ENCODE measurements at places on chromosomes 7 and 10. TPM values are rescaled to one million over a fixed set of nuclear protein-coding genes. Genes with fewer than 3 reads are reported as not detected.

DNA sequence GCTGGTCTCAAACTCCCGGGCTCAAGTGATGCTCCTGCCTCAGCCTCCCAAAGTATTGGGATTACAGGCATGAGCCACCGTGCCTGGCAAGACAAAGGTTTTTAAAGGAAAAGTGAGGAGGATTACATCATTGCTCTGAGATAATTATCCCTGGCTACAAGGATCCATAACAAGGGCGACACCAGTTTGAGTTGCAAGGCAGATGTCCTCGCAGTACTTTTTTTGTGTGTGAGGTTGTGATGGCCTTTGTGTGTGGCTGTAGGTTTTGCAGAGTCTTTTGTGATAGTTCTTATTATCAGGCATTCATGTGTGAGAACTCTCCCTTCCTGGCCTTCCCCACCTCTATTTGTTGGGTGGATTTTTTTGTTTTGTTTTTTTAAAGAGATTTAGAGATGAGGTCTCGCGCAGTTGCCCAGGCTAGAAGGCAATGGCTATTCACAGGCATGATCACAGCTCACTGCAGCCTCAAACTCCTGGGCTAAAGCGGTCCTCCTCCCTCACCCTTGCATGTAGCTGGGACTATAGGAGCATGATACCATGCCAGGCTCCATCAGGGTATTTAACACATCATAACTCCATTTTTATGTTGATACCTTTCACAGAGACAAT lies 10.0 kb downstream of the BTBD16 start:
- no peaks in the 10 kb centered on the region for H3K4me1 ChIP-seq
- H3K27ac ChIP-seq: no peak overlapping the region
- DNase-seq: no peak
- peaks cover 14% of the 10 kb centered on the region for H3K27me3 ChIP-seq
- no peak overlapping the region for H3K4me3 ChIP-seq
- H3K36me3 ChIP-seq: no peaks in the 10 kb centered on the region

Gene LBX1
- total RNA-seq: not detected

GRCh38 chr10:53162856-53163255 lies 390.3 kb upstream of the MBL2 start:
- DNase-seq: no peak
- no peaks in the 10 kb centered on the region for H3K36me3 ChIP-seq
- H3K4me3 ChIP-seq: no peak overlapping the region
- H3K27ac ChIP-seq: no peak overlapping the region

DNA sequence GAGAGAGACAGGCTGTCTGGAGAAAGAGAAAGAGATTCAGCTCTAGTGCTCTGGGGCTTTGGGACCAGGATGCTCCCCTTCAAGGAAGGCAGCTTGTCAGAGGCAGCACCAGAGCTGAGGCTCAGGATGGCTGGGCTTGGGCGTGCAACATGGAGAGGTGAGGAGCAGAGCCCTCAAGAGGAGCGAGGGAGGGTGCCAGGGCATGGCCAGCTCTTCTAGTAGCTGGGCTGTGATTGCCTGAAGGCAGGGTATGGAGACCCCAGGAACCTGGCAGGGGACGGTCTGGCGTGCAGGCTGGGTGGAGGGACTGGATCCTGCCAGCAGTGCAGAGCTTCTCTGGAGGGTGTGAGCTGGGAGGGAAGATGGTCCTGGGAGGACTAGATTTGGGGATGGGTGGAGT lies 40.2 kb downstream of the ANTXRL start:
- H3K27ac ChIP-seq: no peak overlapping the region
- H3K27me3 ChIP-seq: peaks cover 7% of the 10 kb centered on the region
- no peak for DNase-seq
- no peaks in the 10 kb centered on the region for H3K36me3 ChIP-seq
- no peak overlapping the region for H3K4me3 ChIP-seq
- H3K4me1 ChIP-seq: no peaks in the 10 kb centered on the region

GRCh38 chr10:49516216-49516970 lies 22.5 kb downstream of the ERCC6 start:
- peaks cover 3% of the 10 kb centered on the region for H3K36me3 ChIP-seq
- H3K4me3 ChIP-seq: no peak overlapping the region
- DNase-seq: no peak

Gene ABCC2
- total RNA-seq: 1.0 TPM

- peaks cover 5% of the 10 kb centered on the region for H3K36me3 ChIP-seq
- no peak overlapping the region for H3K4me3 ChIP-seq
- peaks cover 21% of the 10 kb centered on the region for H3K27me3 ChIP-seq
- H3K27ac ChIP-seq: no peak overlapping the region
- DNase-seq: peak; percentile 36
Measured at GRCh38 chr10:22505911-22506685, 160.8 kb downstream of the SPAG6 start.

DNA sequence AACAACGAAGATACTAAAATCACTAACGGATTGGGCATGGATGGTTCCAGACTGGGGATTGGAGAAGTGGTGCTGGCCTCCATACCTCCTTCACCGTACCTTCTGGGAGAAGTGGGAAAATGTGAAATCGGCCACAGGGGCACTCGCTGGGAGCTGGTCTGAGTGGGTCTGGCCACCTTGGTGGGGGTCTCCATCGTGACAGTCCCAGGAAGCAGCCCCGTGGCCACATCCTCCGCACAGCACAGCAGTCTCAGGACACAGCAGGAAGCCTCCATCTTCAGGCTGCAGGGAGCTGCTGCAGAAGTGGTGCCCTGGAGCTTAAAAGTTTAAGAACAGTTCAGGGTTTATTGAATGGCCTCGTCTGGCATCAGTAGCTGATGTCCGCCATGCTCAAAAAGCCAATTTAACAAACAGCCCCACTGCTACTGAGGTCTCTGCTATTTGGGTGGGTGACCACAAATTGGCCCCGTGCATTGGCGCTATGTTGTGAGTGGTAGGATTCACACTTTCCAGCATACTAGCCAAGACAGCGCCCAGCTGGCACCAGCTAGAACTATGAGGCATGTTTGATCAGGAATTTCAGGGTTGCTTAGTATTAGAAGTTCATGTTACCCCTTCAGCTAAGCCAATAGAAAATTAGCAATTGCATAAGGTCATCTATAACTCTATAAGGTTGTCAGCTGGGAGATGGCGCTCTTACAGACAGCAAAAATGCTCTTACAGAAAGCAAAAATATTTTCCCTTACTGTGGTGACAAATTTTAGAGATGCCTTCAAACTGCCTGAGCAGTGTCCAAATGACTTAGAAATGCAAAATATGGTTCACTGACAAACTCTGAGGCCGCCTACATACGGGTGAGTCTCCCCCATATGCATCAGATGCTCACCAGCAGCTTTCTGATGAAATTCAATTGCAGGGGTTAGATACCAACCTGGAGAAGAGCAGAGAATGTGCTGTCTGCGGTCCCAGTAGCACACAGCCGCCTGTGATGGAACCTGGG lies 17.0 kb downstream of the PKD1L1 start:
- H3K36me3 ChIP-seq: no peaks in the 10 kb centered on the region
- no peak overlapping the region for H3K27ac ChIP-seq
- H3K27me3 ChIP-seq: no peaks in the 10 kb centered on the region
- H3K4me1 ChIP-seq: no peaks in the 10 kb centered on the region
- no peak for DNase-seq
- H3K4me3 ChIP-seq: no peak overlapping the region

DNA sequence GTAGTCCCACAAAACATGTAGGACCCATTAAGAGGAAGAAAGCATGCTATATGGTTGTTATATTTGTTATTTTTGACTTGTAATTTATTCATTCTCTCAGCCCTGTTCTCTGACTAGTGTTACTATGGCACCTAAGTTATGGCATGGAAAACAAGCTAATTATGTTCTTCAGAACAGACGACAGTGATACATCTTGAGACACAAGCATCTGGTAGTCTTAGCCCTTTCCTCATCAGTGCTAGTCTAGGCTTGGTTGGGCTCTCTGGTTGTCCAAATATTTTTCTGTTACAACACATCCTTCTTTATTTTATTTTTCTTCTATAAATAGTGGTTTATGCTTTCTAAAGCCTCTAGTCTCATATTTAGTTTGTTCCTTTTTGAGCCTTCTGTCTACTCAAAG lies 308.3 kb upstream of the KAT6B start:
- no peaks in the 10 kb centered on the region for H3K27me3 ChIP-seq
- DNase-seq: no peak
- H3K4me3 ChIP-seq: no peak overlapping the region

Gene CCDC7
- 21.4 TPM for total RNA-seq

Gene KCNH2
- total RNA-seq: 0.27 TPM

- no peak overlapping the region for H3K4me3 ChIP-seq
- peaks cover 7% of the 10 kb centered on the region for H3K4me1 ChIP-seq
- no peak overlapping the region for H3K27ac ChIP-seq
Measured at GRCh38 chr7:27080844-27081436, 14.9 kb downstream of the HOXA1 start.

Gene IMPDH1
- 70.4 TPM for total RNA-seq

Gene SORCS1
- total RNA-seq: not detected

- H3K27me3 ChIP-seq: no peaks in the 10 kb centered on the region
- no peak for DNase-seq
- H3K36me3 ChIP-seq: no peaks in the 10 kb centered on the region
- no peak overlapping the region for H3K4me3 ChIP-seq
- H3K27ac ChIP-seq: no peak overlapping the region
- no peaks in the 10 kb centered on the region for H3K4me1 ChIP-seq
Measured at GRCh38 chr10:37125921-37126320, 523 bp downstream of the ANKRD30A start.

Gene TFEC
- 0.17 TPM for total RNA-seq

- no peak overlapping the region for H3K4me3 ChIP-seq
- H3K36me3 ChIP-seq: no peaks in the 10 kb centered on the region
- H3K4me1 ChIP-seq: no peaks in the 10 kb centered on the region
Measured at GRCh38 chr10:94035982-94036765, 42.4 kb downstream of the PLCE1 start.

- H3K27ac ChIP-seq: no peak overlapping the region
- DNase-seq: no peak
- H3K4me1 ChIP-seq: no peaks in the 10 kb centered on the region
- H3K27me3 ChIP-seq: no peaks in the 10 kb centered on the region
- no peak overlapping the region for H3K4me3 ChIP-seq
Measured at GRCh38 chr10:86295791-86296190, 70.8 kb downstream of the GRID1 start.

DNA sequence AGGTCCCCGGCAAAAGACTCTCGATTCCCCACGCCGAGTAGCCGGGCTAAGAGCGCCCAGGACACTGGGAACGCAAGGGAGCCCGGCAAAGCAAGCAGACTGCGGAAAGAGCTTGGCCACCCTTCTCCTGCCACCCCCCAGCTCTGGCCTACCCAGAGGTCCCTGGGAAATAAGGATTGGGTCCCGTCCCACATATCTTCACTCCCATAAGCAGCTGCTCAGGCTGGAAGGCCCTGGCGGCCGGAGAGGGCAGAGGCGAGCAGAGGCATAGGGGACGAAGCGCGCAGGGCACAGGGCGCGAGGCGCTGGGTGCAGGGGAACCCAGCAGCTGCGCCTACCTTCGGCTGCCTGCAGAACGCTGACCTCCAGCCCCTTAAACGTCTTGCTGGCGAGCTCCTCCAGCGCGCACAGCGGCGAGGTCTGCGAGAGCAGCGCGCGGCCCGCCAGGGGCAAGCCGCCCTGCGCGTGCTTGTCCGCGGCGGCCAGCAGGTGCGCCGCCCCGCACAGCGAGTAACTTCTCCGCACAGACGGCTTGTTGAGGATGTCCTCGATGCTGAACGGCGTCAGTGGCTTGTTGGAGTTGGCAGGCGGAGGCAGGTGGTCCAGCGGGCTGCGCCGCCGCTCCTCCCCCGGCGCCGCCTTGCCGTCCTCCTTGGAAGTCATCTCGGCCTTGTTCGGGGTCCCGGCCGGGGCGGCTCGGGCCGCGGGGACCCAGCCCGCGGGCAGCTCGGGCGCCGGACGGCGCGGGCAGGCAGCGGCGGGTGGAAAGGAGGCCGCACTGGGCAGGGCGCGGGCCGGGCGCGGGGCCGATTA lies 904 bp downstream of the LBX1 start:
- peaks cover 74% of the 10 kb centered on the region for H3K27me3 ChIP-seq
- H3K27ac ChIP-seq: peak overlapping the region; percentile 77
- peaks cover 30% of the 10 kb centered on the region for H3K4me1 ChIP-seq
- DNase-seq: no peak

- H3K36me3 ChIP-seq: no peaks in the 10 kb centered on the region
- H3K4me3 ChIP-seq: no peak overlapping the region
- H3K4me1 ChIP-seq: no peaks in the 10 kb centered on the region
- DNase-seq: no peak
- H3K27ac ChIP-seq: no peak overlapping the region
- H3K27me3 ChIP-seq: no peaks in the 10 kb centered on the region
Measured at GRCh38 chr7:92478095-92478494, 349 bp upstream of the ERVW-1 start.

GRCh38 chr10:65394502-65395297 lies 1531.1 kb upstream of the LRRTM3 start:
- no peak overlapping the region for H3K4me3 ChIP-seq
- no peak overlapping the region for H3K27ac ChIP-seq
- no peaks in the 10 kb centered on the region for H3K4me1 ChIP-seq
- DNase-seq: no peak

- H3K36me3 ChIP-seq: no peaks in the 10 kb centered on the region
- no peaks in the 10 kb centered on the region for H3K4me1 ChIP-seq
- DNase-seq: no peak
Measured at GRCh38 chr7:80722616-80723195, 84.3 kb downstream of the CD36 start.

Gene ZNF783
- total RNA-seq: 21.7 TPM

DNA sequence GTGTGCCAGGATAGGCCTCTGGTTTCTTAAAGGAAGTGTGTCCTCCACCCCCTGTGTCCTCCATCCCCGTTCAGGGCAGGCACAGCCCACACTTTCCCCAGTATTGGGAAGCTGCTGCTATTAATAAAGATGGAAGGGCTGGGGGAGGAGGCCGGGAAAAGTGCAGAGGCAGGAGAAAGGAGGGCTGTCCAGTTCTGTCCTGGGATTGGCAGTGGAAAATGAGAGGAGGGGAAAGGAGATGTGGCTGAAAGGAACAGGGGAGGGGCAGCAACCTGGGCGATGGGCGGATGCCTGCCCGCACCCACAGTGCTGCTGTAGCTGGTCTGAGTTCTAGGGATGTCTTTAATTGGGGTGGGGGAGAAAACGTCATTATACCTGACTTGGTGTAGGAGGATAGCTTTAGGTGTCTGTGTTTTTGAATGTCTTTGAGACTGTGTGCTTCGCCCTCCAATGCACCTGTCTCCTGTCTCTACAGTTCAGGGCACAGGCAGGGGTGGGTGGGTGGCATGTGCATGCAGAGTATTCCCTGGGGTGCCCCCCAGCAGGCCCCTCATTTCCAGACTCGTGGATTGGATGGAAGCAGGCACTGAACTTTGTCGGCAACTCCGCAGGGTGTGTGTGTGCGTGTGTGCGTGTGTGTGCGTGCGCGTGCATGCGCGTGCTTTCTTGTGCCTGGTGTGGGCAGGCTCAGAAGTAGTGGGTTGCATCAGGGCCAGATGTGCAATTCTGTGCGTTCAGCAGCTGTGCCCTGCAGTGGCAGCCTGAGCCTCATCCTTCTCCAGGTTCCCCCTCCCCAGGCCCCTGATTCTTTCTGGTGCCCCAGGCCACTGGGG lies 2.5 kb downstream of the TRIM8 start:
- peaks cover 58% of the 10 kb centered on the region for H3K4me1 ChIP-seq
- peak; percentile 60 for DNase-seq
- H3K4me3 ChIP-seq: peak overlapping the region; percentile 94
- H3K27me3 ChIP-seq: no peaks in the 10 kb centered on the region

- no peak overlapping the region for H3K27ac ChIP-seq
- H3K4me1 ChIP-seq: peaks cover 2% of the 10 kb centered on the region
- H3K27me3 ChIP-seq: peaks cover 67% of the 10 kb centered on the region
Measured at GRCh38 chr10:71396084-71396710, 523 bp upstream of the CDH23 start.

Gene SRI
- 115 TPM for total RNA-seq

- H3K27ac ChIP-seq: no peak overlapping the region
- no peaks in the 10 kb centered on the region for H3K4me1 ChIP-seq
- no peak for DNase-seq
Measured at GRCh38 chr7:114356133-114356532, 58.5 kb upstream of the FOXP2 start.

- peaks cover 4% of the 10 kb centered on the region for H3K36me3 ChIP-seq
- peaks cover 80% of the 10 kb centered on the region for H3K27me3 ChIP-seq
- no peak overlapping the region for H3K27ac ChIP-seq
- H3K4me1 ChIP-seq: peaks cover 28% of the 10 kb centered on the region
Measured at GRCh38 chr10:92692697-92693533, 3.2 kb downstream of the HHEX start.

All from activated CD4-positive, alpha-beta T cell treated with anti-CD3 and anti-CD28 coated beads, Interleukin-2, amount 10 ng/mL, durations not matched to agents 7 days and 5 days (primary cell).